ENCODE measurements at places on chromosomes 1 and 21.

- DNase-seq, result no peak
Observed at GRCh38 chr1:17913326-17914115, 158.4 kb downstream of the ACTL8 start.

DNA sequence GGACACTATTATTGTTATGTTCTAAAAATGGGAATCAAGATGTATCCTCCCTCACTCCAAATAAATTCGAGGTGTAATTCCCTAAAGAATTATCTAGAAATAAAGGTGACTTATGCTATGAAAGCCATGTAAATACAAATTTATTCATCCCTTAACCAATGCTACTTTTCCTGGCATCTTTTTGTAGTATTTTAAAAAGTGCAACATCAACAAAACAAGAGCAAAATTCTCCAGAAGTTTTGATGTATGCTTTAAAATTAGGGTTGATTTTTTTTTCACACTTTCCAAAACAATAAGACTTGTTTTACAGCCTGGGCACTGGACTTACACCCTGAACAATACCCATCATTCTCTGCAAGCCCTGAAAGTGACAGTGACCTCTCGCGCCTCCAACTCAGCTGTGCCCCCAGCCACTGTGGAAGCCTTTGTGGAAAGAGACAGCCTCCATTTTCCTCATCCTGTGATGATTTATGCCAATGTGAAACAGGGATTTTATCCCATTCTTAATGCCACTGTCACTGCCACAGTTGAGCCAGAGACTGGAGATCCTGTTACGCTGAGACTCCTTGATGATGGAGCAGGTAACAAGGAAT is 21.4 kb upstream of the CLCA1 start:
- DNase-seq, result no peak

DNA sequence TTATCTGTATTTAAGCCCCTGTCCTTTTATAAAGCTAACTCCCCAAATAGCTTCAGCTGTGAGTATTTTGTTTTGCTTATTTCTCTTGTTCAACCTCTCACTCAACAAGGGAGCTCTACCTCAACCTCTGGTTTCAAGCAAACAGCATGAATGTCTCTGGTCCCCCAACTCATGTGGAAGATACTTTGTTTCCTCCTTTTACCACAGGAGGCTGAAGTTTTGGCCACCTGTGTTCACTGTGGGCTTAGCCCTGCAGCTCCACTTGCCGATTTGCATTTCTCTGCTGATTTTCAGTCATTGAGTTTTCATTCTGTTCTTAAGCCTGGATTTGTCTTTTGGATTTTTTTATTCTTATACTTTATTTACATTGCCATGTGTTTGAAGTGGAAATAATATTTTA is 613.1 kb downstream of the USP25 start:
- no peak for DNase-seq

DNA sequence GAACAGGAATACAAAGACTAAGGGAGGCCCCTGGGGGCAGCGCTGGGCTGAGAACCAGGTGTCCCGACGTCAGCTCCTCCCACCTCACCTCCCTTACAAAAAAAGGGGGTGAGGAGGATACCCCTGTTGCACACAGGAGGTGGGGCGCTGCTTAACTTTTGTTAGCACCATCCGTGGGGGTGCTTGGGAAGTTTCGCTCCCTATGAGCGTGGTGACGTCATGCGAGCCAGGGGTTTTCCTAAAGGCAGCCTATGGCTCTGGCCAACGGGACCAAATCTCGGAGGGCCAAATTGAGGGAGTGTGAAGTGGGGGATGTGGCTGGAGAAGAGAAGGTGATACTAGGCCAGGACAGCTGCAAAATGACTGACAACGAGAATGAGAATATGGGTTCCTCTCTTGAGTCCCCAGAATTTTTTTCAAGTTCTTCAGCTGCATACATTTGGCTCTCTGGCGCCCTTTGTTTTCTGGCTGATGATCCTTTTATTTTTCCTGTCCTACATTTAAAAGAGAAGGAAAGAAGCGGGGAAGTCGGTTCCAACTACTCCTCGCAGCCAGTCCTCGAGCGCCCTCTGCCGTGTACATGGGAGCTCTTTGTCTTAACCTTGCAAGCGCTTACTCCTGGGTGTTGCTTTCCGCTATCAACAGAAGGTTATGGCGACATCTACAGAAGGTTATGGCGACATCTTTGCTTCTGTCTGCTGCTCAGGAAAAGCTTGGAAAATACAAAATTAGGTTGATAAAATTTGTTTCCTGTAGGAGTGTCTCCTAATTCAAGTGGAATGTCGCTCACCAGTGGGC is 48.0 kb upstream of the ZC3H11B start:
- DNase-seq, result no peak

DNA sequence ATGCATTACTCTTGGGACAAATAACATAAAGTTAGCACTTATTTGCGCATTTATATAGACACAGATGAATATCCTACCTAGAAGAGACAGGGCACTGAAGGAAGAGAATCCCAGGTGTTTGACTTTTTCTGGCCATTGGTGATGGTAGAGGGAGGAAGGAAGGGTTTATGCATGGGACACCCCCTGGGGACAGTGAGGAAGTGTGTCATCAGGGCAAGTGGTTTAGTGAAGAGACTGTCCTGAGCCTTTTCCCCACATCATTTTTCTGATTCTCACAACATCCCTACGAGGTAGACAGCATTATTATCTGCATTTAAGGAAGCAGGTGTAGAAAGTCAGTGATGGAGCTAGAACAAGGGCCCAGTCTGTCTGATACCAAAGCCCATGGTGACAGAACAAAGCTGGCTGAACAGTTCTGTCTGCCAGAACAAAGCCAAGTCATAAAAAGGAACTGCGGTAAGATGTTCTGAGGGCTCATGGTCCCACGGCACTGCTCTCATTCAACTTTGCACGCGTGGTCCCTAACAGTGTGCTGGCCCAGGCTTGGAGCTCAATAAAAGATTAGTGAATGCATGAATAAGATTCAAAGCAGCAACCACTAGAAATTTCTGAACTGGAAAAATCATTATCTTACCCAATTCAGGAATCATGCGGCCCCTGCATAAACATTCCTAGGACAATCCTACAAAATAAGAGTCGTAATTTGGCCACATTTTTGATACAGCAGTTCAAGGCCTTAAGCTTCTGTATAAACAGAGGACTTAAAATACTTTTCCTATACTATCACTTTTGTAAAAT is 12.2 kb upstream of the CDC42BPA start:
- DNase-seq, result no peak

DNA sequence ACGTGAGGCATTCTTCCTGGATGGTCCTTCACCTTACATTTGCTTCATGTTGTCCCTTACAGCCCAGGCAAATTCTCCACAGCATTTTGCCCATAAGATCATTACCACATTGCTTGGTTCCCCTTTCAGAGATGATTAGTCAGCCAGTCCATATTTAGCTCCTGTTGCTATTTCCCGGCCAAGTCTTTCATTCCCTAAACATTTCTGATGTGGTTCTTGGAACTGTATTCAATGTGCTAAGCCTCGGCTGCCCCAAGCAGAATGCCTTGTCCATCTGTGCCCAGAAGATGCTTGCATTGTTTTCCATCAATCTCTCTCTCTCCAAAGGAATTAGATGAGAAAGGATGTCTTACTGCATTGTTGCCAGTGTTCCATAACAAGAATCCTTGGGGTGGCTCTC is 420.9 kb upstream of the CAMK1G start:
- DNase-seq, result no peak

GRCh38 chr21:30233228-30234020 is 17.5 kb upstream of the CLDN8 start:
- DNase-seq, result no peak

DNA sequence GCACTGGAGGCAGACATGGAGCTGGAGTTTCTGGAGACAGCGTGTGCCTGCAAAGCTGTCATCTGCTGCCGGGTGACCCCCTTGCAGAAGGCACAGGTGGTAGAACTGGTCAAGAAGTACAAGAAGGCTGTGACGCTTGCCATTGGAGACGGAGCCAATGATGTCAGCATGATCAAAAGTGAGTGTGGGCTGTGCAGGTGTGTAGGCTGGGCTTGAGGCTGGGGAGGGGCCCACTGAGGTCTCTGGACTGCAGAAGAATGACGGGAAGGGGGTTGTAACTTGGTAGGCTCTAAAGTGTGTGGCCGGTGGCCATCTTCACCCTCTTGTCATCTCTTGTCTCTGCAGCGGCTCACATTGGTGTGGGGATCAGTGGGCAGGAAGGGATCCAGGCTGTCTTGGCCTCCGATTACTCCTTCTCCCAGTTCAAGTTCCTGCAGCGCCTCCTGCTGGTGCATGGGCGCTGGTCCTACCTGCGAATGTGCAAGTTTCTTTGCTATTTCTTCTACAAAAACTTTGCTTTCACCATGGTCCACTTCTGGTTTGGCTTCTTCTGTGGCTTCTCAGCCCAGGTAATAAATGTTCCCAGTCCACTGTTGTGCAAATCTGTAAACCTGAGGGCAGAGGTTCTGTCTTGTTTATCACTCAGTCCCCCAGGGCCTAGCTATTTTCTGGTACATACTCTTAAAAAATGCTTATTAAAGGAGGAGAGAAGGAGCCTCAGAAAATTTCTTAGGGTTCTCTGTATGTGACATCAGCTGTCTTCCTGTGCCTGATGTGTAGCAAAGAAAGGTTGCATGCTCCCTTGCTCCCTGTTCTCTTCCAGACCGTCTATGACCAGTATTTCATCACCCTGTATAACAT is 19.9 kb downstream of the ATP8B2 start:
- DNase-seq, result no peak

GRCh38 chr21:33244082-33244778 is 14.5 kb downstream of the IFNAR2 start:
- no peak for DNase-seq

GRCh38 chr1:36743286-36744005 is 260.7 kb upstream of the CSF3R start:
- peak; percentile 26 for DNase-seq

DNA sequence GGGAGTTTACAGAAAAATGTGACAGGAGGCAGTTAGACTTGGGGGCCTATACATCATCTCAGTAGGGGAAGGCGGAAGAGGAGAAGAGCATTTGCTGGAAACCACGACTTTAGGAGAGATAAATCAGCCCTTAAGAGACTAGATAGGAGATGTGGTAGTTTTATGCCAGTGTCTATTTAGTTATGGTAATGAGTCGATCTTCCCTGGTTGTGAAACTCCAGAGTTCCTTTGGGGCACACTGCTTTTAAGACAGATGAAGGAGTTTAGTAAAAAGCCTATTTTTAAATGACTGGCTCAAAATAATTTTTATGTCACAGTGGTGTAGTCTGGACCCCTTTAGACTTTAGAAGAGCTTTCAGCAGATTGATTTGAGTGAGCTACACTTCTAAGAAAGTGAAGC is 7.8 kb downstream of the PGM1 start:
- DNase-seq, result no peak

- no peak for DNase-seq
Observed at GRCh38 chr21:31552826-31553225, 106.7 kb upstream of the SOD1 start.

DNA sequence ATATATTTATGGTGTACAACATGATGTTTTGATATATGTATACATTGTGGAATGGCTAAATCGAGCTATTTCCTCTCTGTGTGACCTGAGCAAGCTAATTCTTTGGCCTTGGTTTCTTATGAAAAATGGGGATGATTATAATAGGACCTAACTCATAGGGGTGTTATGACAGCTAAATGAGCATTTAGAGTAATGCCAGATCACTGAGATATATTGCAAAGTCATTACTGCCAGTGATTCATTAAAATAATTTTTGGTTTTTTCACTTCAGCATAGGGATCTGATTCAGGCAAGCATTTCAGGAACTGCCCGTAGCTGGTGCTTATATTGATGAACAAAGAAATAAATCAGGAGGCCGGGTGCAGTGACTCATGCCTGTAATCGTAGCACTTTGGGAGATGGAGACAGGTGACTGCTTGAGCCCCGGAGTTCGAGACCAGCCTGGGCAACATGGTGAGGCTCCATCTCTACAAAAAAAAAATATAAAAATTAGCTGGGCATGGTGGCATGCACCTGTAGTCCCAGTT is 30.7 kb downstream of the DAB1 start:
- no peak for DNase-seq

DNA sequence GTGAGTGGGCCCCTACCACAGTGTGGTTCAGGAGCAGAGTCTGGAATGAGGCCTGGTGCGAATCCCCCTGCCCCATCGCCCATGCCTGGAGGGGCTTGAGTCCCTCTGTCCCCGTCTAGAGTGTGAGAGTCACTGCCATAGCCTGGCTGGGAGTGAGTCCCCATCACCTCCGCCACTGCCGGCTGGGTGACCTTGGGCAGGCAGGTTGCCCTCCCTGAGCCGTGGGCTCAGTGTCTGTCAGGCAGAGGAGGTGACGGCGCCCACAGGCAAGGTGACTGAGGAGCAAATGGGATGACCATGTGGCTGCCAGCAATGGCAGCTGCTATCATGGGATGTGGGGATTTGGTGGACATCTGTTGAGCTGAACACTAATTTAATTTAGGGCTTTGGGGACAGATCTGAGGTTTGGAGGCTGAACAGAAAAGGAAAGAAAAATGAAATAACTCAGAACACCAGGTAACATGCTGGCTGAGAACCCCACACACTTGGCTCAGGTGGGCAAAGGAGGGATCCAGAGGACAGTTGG is 38.1 kb upstream of the GPR153 start:
- no peak for DNase-seq

Measured in DMS79 treated with DMSO at 0.1 percent for 48 hours (cell line).